ENCODE measurements at places on chromosomes 5 and 9.

GRCh38 chr5:65563777-65564176, 681 bp downstream of the PPWD1 start:
- peak; percentile 45 for DNase-seq

- DNase-seq, result no peak
These were observed 112.2 kb upstream of the HAND1 start for GRCh38 chr5:154590093-154590724.

DNA sequence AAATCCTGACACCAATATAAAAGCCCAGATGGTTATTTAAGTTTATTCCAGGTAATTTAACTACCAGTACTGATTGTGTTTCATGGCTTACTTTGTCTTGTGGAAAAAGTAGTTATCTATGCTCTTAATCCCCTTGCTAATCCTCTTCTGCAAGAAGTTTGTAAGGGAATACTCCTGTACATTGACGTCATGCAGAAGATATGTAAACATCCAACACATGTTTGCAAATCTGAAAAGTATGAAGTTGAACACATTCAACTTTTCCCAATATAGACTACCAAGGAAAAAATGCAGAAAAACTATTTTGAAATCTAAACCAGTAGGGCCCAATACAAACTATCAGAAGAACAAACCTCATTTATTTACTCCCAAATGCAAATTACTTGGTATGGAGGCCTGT, 56.3 kb upstream of the ELL2 start:
- DNase-seq, result no peak

- no peak for DNase-seq
These were observed 184.1 kb downstream of the DIRAS2 start for GRCh38 chr9:90458485-90458884.

DNA sequence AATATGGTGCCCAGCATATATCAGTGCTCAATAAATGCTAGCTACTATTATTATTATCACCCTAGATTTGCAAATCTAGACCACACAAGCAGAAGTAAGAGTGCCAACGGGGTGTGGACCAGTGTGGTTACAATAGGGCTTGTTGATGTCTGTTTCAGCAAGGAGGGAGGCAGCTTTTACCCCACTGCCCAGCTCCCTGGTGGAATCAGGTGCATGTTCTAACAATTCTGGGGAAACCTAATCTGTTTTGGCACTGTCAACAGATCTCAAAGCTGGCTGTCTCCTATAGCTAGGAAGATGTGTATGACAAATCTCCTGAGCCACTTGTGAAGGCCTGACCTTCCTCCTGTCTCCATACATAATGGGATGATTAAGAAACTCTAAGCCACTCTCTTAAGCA, 5.7 kb downstream of the TGFBI start:
- DNase-seq, result no peak

DNA sequence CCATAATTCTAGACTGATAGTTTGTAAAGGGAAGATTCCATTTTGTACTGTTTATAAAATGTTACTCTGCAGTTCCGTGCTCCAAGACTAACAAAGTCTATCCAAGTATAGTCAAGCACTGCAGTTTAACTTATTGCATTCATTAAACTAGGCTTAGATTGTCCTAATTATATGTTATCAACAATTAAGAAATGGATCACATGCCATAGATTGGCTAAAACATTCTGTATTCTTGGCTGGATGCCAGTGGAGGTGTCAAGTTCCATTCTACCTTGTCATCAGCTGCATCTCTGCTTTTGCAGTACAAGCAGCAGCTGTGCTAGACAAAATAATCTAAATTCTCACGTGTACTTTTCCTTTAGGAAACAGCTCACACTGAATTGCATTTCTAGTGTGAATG, 69.4 kb upstream of the MEF2C start:
- DNase-seq, result no peak

- DNase-seq, result no peak
These were observed 11.9 kb downstream of the FBP2 start for GRCh38 chr9:94581728-94582127.

DNA sequence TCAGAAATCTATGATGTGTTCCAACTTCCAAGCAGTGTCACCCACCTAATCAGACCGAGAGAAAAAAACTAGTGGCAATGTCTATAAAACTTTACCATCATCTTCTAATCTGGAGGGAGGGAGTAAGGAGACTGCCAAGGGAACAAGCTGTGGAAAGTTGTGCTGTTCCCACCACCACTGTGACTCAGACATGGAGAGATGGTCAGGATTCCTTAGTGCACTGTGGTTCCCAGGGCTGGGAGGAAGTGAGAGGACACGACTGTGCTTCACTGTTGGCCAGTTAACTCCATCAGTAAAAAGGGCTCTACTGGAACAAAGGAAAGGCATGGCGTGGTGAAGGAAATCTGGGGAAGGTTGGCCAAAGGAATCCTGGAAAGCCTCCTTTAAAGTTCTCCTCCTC, 18.8 kb downstream of the TICAM2 start:
- DNase-seq, result no peak

DNA sequence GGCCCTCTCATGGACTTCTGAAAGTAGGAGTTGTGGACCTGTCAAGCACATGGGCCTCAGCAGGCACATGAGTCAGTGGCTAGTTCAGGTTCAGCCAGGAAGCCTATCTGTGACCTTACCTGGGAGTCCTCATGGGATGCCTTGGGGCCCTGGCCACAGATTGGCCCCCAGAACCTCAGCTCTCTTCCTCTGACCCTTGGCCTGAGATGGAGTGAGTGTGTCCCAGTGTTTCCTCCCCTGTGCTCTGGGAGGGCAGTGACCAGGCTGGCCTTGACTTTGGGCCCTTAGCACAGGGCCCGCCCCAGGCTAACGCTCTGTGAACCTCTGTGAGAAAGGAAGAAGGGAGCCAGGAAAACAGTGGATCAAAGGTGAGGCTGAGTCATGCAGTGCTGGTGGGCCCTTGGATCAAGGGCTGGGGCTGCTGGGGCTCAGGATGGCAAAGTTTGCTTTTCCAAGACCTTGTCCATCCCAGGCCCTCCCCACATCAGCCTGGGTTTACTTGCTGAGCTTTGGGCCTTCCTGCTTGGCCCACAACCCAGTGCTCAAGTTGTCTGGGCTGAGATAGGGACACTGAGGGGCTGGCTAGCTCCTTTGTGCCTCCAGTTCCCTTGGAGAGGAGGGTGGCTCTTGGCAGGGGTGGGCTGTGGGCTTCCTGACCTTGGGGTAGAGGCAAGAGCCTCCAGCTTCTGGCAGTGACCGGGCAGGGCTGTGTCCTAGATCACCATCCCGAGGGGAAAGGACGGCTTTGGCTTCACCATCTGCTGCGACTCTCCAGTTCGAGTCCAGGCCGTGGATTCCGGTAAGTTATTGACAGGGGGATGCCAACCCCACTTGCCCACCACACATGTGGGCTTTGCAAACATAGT, 41.4 kb downstream of the RGS3 start:
- DNase-seq, result no peak

GRCh38 chr5:39053189-39053588, 21.0 kb downstream of the RICTOR start:
- no peak for DNase-seq

DNA sequence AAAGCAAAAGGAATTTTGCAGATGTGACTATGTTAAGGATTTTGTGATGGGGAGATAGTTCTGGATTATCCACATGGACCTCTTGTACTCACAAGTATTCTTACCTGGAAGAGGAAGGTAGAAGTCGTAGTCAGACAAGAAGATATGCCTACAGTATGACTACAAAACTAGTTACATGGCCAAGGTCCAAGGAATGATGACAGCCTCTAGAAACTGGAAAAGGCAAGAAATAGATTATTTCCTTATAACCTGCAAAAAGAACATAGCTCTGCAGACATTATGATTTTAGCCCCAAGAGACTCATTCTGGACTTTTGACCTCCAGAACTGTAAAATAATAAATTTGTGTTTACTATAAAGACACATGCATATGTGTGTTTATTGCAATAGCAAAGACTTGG, 226.9 kb downstream of the FER start:
- no peak for DNase-seq

GRCh38 chr5:32030222-32030621, 143.9 kb downstream of the GOLPH3 start:
- no peak for DNase-seq

- DNase-seq, result no peak
These were observed 39.7 kb downstream of the ZDHHC21 start for GRCh38 chr9:14653511-14653910.

DNA sequence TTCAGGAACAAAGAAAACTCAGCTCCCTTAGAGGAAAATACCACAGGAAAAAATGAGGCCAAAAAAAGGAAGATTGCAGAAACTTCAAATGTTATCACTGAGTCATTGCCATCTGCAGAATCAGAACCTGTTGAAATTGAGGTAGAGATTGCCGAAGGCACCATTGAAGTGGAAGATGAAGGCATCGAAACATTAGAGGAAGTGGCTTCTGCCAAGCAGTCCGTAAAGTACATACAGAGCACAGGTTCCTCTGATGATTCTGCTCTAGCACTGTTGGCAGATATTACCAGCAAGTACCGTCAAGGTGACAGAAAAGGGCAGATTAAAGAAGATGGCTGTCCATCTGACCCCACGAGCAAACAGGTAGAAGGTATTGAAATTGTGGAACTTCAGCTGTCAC, 30.8 kb upstream of the NIM1K start:
- DNase-seq, result no peak

- no peak for DNase-seq
These were observed 307.6 kb downstream of the PJA2 start for GRCh38 chr5:109102096-109102690.

- DNase-seq, result no peak
These were observed 31.4 kb upstream of the SPTLC1 start for GRCh38 chr9:92146610-92147009.

DNA sequence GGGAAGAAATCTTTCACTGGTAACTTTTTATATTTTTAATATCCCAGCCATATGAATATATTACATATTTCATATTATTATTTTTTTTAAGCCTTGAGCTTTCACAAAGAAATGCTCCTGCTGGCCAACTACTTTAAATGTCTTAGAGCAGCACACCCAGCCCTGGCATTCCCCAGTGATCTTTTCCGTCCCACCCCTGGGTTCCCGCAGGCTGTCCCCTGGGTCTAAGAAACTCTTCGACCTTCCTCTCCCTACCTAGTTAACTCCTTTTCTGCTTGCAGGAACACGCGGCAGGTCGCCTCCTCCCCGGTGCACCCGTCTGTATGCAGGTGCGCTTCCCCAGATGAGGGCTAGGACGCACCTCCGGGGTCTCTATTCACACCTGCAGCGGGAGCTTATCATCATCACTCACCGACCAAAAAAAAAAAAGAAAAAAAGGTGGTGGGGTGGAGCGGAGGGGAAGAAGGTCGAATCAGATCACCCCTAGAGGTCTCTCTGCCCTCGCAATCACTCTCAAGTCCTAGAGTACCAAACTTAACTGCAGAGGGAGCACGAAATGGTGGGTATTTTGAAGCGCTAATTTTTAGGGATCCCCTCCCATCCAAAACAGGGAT, 696 bp downstream of the ZFP62 start:
- DNase-seq, result peak; percentile 53

GRCh38 chr5:73302797-73303147, 129.8 kb downstream of the TMEM174 start:
- no peak for DNase-seq

- DNase-seq, result no peak
These were observed 155.8 kb downstream of the TSSK1B start for GRCh38 chr5:113278976-113279375.

DNA sequence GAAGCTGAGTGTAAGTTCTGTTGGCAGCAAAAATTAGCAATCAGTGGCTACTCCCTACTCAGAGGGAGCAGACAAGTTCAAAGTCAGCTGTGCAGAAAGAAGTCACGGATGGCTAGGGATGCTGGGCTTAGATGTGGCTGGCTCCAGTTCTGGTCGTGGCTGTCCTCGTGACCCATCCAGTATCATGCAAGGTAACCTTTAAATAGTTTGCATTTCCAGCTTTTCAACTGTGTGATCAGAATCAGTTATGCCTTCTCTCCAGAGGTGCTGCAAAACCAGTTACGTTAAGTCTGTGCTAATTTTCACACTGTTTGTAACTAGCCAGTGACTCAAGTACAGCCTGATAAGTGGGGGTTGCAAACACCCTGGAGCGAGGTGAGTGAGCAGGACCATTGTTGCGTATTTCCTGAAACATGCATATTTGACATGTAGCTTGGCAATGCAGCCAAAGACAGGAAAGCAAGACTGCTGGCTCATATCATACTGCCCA, 302.4 kb downstream of the ATPSCKMT start:
- DNase-seq, result no peak

GRCh38 chr5:139904816-139905661, 109.4 kb downstream of the PSD2 start:
- DNase-seq, result no peak

- no peak for DNase-seq
These were observed 146.8 kb upstream of the FBXL7 start for GRCh38 chr5:15353086-15353645.

DNA sequence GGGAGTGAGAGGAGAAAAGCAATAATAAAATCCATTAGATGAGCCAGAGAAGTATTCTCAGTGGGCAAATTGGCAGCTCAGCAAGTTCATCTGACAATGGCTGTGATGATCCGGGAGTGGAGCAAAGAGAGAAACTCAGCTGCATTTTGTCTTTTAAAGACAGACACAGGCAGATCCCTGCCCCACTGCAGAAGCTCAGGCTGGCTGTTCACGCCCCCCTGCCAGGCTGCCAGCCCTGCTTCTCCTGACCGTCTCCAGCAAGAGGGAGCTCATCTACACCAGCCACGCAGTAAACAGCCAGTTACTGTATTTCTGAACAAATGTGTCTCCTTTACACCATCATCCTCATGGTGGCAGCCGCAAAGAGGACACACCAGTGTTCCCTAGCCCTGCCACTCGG, 114.3 kb upstream of the SARDH start:
- no peak for DNase-seq

- no peak for DNase-seq
These were observed 10.2 kb downstream of the OR13J1 start for GRCh38 chr9:35859990-35860339.

DNA sequence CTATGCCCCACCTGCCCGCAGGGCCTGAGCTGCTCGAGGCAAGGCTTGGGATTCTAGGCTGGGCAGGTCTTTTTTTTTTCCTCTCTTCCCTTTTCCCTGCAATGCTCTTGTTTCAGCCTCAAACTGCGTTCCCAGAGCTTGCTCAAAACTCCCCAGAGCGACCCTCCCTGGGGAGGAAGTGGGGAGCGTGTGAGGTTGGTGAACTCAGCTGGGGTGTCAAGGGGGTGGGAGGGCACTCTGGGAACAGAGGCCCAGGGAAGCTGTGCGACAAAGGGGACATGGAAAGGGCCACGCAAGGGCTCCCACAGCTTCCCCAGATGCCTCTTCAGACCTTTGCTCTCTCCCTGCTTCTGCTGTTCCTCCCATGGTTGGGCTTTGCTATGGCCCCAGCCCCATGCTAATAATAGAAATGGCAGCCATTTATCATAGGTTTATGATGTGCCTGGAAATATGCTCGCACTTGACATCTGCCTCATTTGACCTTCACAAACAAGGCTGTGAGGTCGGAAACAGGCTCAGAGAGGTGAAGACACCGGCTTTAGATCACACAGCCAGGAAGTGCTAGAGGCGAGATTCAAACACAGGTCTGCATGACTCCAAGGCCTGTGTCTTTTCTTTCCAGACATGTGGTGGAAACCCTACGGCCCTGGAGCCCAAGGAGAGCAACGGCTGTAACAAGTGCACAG, 40.9 kb upstream of the IL17B start:
- no peak for DNase-seq

All from hematopoietic multipotent progenitor cell treated with erythropoietin and hydrocortisone succinate and interleukin-3 and kit ligand, for 15 days (in vitro differentiated cells).